ENCODE measurements at places on chromosomes 1 and 21. TPM values are rescaled to one million over a fixed set of nuclear protein-coding genes. Genes with fewer than 3 reads are reported as not detected.

DNA sequence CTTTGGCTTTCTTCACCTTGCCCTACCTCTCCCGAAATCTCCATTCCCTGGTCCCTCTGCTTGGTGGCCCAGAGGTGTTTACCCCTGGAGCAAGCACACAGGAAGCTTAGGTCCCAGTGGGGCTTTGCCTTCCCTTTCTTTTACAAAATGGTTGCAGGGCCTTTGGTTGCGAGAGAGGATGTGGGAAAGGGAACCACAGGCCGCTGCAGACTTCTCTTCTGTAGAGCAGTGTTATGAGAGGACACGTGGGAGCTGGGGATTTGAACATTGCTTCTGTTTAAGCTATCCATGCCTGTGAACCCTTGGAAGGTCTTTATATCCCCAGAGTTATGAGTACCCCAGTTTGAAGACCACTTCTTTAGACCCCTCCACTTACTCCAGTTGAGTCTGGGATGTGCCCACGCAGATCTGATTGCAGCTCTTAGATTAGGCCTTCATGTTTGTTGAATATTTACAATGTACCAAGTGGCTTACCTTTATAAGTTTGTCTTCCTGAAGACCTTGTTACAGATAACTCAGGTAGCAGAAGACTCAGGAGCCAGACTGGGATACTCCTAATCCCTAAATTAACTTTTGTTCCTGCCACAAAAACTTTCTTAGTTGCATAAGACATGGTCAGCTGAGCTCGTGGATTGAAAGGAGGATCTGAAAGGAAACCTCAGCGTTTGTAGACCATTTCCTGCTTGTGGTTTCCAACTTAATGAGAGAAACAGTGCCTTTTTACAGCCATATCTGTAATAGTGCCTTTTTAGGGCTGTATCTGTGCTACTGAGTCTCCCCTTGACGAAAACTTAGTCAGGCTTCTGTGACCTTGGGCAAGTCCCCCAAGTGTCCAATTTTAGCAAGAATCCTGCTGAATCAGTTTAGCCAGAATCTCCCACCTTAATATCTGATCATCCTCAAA lies 21.9 kb upstream of the IVNS1ABP start:
- DNase-seq, result no peak

Gene SLC9C2
- 0.27 TPM for polyA plus RNA-seq

Gene SLFNL1
- polyA plus RNA-seq, result 1.1 TPM

- DNase-seq, result no peak
Observed at GRCh38 chr1:53587252-53587988, 128.2 kb downstream of the DMRTB1 start.

Data from left kidney (tissue), 8 donors.